ENCODE measurements at places on chromosomes 6 and 20.
A peak's percentile ranks its signal among the peaks of the same experiment; 100 is the strongest.

DNA sequence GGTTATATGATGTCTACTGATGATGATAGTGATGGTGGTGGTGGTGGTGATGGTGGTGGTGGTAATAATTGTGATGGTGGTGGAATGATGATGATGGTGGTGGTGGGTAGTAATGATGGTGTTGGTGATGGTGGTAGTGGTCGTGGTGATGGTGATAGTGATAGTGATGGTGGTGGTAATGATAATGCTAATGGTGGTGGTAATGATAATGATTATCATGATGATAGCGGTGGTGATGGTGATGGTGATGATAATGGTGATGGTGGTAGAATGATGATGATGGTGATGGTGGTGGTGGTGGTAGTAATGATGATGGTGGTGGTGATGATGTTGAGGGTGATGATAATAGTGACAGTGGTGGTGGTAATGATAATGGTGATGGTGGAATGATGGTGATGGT lies 4.5 kb upstream of the LPA start:
- no peak for DNase-seq

GRCh38 chr6:150202404-150202803 lies 59.6 kb downstream of the PPP1R14C start:
- no peak for DNase-seq

DNA sequence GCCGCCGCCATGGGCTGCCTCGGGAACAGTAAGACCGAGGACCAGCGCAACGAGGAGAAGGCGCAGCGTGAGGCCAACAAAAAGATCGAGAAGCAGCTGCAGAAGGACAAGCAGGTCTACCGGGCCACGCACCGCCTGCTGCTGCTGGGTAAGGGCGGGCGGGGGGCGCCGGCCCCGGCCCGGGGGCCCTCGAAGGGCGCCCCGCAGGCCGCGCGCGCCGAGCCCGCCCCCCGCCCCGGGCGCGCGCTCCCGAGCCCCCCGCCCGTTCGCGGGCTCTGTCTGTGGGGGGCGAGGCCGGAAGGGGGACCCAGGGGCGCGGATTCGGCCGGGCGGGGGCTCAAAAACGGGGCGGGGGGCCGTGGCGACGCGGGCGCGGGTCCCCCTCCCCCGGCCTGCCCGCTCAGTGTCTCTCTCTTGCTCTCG lies 39.2 kb downstream of the GNAS start:
- DNase-seq = peak; percentile 27

GRCh38 chr20:24580855-24581254 lies 111.4 kb downstream of the SYNDIG1 start:
- DNase-seq = no peak

GRCh38 chr6:159655409-159655988 lies 37.5 kb downstream of the SOD2 start:
- no peak for DNase-seq

- DNase-seq = no peak
Measured at GRCh38 chr20:25077610-25078169, 4.3 kb downstream of the VSX1 start.

- DNase-seq = no peak
Measured at GRCh38 chr6:146860583-146860982, 261.8 kb downstream of the ADGB start.

- no peak for DNase-seq
Measured at GRCh38 chr6:146913842-146914488, 290.3 kb upstream of the STXBP5 start.

- no peak for DNase-seq
Measured at GRCh38 chr20:19688031-19688806, 69.8 kb upstream of the RIN2 start.

GRCh38 chr6:168167431-168168315 lies 88.7 kb upstream of the FRMD1 start:
- no peak for DNase-seq

DNA sequence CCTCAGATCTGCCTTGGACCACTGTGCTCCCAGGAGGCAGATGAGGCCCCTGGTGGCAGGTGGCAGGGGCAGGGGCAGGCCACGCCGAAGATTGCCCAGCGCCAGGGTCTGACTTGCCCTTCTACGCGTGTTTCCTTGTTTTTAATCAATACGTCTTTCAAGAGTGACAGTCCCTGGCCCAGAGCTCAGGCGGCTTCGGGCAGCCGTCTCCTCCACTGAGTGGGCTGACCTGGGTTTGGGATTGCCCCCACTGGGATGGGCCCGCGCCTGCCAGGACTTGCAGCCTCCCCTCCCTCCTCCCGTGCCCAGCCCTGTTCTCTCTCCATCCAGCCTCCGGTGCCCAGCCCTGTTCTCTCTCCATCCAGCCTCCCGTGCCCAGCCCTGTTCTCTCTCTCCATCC lies 21.2 kb downstream of the FRMD1 start:
- DNase-seq = no peak

- DNase-seq = no peak
Measured at GRCh38 chr6:164227952-164228522, 813.5 kb downstream of the QKI start.

- DNase-seq = no peak
Measured at GRCh38 chr6:106381223-106381622, 20.7 kb downstream of the CRYBG1 start.

DNA sequence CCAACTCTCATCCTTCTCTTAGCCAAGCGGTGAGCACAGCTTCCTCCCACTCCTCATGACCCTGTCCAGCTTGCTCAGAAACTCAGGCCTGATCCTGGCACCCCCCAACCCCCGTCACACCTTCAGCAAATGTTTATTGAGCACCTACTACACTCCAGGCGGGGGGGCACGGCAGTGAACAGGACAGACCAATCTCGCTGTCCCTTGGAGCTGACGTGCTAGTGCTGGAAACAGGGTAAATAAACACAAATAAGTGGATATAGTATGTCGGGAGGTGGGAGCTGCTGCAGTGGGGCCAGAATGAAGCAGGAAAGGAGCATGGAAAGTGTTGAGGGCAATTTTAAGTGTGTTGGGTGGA lies 7.4 kb upstream of the SPDEF start:
- DNase-seq = no peak

DNA sequence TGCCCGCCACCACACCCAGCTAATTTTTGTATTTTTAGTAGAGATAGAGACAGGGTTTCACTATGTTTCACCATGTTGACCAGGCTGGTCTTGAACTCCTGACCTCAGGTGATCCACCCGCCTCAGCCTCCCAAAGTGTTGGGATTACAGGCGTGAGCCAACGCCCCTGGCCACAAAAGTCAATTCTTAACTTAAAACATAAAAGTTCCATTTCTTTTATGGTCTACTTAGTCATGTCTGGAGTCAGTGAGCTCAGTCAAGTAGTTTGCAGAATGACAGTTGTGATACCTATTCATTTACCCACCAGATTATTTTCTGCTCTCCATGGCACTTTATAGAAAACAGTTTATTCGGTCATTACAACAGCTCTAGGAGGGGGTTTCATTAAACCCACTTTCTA lies 103.1 kb upstream of the ESR1 start:
- no peak for DNase-seq

DNA sequence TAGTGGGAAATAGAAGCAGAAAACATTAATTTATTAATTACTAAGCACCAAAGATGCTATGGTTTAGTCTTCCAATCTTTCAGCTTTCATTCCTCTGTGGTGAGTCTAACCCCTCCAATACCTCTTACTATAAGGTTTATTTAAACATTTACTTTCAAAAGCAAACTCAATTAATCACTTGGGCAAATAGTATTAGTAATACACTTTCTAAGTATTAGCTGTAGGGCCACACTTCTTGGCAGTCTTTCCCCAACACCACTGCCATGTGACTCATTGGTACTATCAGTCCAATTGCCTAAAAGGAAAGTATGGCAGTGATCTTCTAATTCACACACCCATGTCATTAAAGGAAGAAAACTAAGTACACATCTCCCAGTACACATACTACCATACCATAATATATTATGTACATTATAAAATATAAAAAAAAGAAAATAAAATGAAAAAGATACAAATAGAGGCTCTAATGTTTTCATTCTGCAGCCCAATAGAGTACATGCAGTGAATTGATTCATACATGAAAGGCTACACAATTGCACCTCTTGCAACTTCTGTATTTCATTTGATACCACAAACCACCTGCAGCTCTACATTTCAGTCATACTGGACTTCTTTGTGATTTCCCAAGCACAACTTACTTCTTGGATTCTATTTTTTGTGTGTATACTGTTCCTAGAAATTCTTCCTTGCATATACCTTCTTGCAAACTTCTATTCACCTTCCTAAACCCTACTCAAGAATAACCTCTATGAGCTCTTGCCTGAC lies 218.6 kb downstream of the PKHD1 start:
- DNase-seq = no peak

DNA sequence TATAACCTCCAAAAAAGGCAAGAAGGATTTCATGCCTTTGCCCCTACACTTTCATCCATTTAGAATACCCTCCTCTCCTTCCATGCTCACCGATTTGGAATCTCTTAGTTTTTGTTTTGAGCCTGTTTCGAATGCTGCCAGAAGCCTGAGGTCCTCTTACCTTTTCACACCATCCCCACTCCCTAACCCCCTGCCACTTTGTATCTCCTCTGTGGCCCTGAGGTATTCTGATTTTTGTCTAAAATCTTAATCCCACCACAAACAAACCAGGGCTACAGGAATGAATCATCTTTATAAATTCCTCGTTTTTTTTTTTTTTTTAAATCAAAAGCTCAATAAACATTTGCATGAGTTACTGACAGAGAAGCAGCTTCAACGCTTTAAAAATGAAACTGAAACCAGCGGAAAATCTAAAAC lies 1.6 kb upstream of the RPS12 start:
- no peak for DNase-seq

DNA sequence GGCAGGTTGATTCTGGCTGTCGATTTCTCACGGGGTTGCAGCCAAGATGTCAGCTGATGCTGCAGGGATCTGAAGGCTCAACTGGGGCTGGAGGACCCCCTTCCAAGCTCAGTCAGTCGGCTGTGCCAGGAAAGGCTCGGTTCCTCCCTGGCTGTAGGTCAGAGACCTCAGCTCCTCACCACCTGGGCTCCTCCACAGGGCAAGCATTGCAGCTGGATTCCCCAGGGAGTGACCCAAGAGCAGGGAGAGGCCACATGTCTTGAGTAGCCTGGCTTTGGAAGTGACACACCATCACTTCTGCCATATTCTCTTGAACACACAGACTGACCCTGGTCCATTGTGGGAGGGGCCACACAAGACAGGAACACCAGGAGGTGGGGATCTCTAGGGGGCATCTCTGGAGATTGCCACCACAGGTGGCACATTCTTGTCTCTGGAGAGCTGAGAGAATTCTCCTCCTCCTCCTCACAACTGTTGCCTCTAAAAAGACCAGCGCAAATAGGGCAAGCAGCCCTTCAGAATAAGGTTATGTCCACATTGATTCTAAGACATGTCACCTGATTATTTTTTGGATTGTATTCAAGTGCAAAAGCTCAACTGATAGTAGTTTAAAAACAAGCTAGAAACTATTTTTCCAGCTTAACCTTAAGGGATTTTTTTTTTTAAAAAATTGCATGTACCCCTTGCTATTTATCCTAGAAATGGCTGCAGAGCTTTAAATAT lies 270.5 kb downstream of the NRN1 start:
- DNase-seq = no peak

GRCh38 chr6:15137086-15137485 lies 108.8 kb upstream of the JARID2 start:
- DNase-seq = no peak
